ENCODE measurements at places on chromosomes 3 and 15.

- DNase-seq: no peak
These were observed 9.6 kb upstream of the TAGLN3 start for GRCh38 chr3:111989061-111989678.

- DNase-seq: no peak
These were observed 22.9 kb downstream of the DNAAF4 start for GRCh38 chr15:55484917-55485672.

DNA sequence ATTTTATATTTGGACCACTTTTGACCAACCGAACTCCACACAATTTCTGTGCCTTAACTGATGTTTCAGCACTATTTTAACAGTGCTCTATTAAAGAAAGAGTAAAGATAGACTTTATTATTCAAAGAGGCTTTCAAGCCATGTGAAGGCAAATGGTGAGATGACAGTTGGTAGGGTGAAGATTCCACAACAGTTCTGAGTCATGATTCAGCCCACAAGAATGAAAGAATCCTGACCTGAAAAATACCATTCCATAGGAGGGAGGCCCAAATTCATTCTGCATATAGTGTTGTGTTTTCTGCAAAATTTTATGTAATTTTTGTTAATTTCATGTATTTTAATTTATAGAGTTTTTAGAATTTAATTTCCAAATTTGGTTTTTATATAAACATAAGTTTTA is 135.6 kb upstream of the STAC start:
- no peak for DNase-seq

DNA sequence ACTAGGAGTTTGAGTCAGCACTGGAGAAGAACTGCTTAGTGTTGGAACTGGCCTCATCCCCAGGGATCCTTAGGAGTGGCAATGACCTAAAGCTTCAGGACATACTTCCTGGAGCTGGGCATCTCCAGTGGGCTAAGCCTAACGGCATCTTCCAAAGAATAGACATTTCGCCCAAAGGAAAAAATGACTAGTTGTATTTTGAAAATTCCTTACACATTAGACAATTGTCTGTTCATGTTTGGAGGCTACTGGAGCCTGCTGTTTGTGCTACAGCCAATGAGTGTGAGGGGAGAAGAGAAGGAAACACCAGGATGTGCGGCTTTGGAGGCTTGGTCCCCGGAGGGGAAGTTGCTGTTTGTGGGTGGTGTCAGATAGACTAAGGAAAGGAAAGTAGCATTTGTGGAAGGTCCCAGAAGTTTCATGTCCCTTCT is 77.6 kb downstream of the POLR2M start:
- DNase-seq: no peak

GRCh38 chr15:43877371-43877770 is 50.6 kb downstream of the WDR76 start:
- DNase-seq: no peak

DNA sequence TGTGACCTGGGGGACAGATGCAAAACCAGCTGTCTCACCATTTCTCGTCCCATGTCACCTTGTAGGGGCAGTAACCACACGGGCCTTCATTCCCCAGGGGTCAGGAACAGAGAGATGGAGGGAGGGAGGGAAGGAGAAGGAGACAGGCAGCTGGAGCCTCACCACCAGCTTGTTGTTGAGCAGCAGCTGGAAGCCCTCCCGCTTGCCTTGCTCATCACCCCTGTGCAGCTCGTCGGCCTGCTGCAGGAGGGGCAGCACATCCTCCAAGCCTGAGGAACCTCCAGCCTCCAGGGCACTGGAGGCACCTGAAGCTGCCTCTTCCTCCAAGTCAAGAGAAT is 10.3 kb downstream of the RMDN3 start:
- DNase-seq: no peak
